ENCODE measurements at places on chromosomes 2 and 18.

DNA sequence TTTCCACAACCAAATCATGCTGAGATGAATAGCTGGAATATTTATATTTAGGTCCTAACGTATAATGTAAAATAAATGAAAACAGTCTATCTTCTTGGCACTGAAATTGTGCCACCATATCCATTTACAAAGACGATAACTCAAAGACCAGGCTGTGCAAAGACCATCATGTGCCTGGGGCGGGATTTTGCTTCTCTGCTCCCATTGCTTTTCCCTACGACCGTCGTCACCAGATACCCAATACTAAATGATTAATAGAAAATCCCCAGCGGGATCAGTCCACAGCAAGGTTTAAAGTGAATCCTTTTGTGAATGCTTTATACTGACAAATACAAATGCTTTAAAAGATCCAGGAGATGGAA is 194.3 kb upstream of the ARL4C start:
- peak; percentile 52 for DNase-seq

- no peak for DNase-seq
These were observed 973.1 kb downstream of the TMEM182 start for GRCh38 chr2:103734911-103735310.

- DNase-seq: peak; percentile 58
These were observed 26.7 kb downstream of the ITGA4 start for GRCh38 chr2:181483876-181484275.

DNA sequence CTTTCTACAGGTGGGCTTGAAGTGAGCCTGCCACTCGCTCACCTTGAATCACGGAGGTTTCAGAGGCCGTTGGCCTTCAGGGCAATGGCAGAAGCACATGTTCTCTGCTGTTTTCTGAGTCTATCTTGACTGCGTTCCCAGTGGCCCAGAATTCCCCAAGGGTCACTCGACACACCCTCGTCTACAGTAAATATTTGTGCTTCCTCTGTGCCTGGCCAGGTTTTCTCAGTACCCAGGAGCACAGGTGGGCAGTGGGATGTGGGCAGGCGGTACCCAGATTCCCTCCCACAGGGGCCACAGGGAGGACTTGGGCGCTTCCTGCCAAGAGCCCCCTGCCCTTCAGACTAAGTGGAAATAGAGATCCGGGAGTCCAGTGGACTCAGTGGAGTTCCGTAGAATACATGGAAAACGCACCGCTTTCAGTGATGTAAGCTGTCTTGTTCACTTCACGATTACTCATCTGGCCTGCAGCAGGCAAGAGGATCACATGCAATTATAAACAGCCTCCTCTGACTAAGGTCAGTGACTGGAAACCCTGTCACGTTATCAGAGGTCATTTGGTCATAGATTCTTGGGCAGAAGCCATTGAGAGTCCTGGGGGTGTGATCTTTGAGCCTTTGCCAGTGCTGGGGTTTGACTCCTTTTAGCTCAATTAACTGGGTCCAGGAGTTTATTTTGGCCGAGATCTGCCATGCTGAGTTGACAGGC is 179.8 kb downstream of the NEDD4L start:
- peak; percentile 53 for DNase-seq

GRCh38 chr2:174023591-174024523 is 58.7 kb upstream of the SP3 start:
- DNase-seq: no peak

GRCh38 chr18:51188024-51188701 is 9.3 kb downstream of the MEX3C start:
- DNase-seq: no peak

- peak; percentile 81 for DNase-seq
These were observed 1.2 kb upstream of the CABLES1 start for GRCh38 chr18:23133860-23134779.

- no peak for DNase-seq
These were observed 166.2 kb downstream of the FTCDNL1 start for GRCh38 chr2:199684832-199685231.

- no peak for DNase-seq
These were observed 95.6 kb downstream of the LAMA3 start for GRCh38 chr18:23784832-23785245.

- DNase-seq: no peak
These were observed 33.2 kb upstream of the GRHL1 start for GRCh38 chr2:9918275-9918674.

GRCh38 chr2:19600506-19600905 is 242.1 kb upstream of the OSR1 start:
- no peak for DNase-seq
